ENCODE measurements at places on chromosomes 4 and X.

DNA sequence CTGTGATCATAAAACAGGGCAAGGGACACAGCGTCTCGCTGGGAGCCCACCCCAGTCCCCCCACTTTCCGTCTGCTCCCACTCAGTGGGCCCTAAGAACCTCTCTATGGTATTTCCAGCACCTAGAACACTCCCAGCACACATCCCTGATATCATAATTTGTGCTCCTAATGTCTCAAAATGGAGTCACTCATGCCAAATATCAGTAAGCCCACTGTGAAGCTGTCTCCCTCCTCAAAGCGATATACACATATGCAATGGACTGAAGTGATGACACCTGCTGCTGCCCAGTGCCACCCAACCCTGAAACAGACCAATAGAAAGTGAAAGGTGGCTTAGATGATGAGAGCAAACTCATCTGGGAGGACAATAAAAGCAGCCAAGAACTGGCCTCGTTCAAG, 17.9 kb downstream of the ENPP6 start:
- DNase-seq: no peak

GRCh38 chr4:154292589-154292988, 199.0 kb downstream of the DCHS2 start:
- peak; percentile 1 for DNase-seq

GRCh38 chrX:39605183-39605582, 492.6 kb downstream of the BCOR start:
- no peak for DNase-seq

- no peak for DNase-seq
Observed at GRCh38 chr4:93684571-93684970, 144.0 kb upstream of the ATOH1 start.

GRCh38 chrX:47112316-47112954, 32.1 kb downstream of the NDUFB11 start:
- no peak for DNase-seq

- DNase-seq: no peak
Observed at GRCh38 chrX:137366018-137366633, 199.8 kb upstream of the ZIC3 start.

DNA sequence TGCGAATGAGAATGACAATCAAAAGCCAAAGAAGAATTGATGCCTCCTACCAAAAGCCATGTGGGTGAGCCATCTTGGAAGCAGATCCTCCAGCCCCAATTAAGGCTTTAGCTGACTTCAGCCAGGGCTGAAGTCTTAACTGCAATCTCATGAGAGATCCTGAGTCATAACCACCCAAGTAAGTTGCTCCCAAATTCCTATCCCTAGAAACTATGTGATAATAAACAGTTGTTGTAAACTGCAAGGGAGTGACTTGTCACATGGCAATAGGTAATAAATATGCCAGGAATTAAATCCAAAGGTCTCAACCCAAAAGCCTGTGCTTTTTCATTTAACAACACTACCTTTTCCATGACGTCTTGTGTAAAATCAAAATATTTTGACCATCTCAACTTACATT, 154.2 kb upstream of the TBL1X start:
- DNase-seq: no peak

GRCh38 chr4:172096786-172097185, 283.6 kb downstream of the GALNTL6 start:
- DNase-seq: no peak

- no peak for DNase-seq
Observed at GRCh38 chr4:137531986-137532868, at the start of gene PCDH18. PCDH18 (minus strand) TSS chr4:137532494; CDS start chr4:137532088, 406 bp downstream.

DNA sequence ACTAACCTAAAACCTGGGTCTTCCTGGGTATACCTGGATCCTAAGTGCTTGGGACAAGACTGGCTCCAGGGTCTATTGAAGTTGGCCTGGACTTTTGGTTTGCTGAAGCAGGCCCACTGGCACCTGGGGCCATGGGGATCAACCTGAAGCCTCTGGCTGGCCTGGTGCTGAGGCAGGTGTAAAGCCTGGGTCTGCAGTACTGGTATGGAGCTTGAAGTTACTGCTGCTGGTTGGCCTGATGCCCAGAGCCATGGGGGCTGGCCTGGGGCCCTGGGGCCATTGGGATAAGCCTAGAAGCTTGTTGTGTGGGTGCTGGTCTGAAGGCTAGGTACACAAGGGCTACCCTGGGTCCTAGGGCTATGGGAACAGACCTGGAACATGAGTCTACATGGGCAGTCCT, 743.2 kb upstream of the GRIA3 start:
- DNase-seq: no peak

DNA sequence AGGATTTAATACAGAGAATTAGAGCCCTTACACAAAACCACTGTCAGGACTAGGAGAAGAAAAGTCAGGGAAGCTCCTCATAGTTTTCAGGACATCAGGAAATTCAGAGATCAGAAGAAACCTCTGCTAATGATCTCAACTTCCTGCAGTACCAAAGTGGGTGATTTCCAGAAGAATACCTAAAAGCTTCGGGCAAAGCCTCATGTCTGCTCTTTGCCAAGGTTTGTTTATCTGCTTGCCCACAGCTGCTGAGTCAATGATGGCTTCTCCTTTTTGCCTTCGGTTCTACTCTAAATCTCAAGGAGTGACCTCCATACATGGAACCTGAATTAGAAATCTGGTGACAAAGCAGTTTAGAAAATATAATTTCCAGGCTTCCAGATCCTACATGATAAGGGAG, 68.4 kb downstream of the USP38 start:
- peak; percentile 47 for DNase-seq

DNA sequence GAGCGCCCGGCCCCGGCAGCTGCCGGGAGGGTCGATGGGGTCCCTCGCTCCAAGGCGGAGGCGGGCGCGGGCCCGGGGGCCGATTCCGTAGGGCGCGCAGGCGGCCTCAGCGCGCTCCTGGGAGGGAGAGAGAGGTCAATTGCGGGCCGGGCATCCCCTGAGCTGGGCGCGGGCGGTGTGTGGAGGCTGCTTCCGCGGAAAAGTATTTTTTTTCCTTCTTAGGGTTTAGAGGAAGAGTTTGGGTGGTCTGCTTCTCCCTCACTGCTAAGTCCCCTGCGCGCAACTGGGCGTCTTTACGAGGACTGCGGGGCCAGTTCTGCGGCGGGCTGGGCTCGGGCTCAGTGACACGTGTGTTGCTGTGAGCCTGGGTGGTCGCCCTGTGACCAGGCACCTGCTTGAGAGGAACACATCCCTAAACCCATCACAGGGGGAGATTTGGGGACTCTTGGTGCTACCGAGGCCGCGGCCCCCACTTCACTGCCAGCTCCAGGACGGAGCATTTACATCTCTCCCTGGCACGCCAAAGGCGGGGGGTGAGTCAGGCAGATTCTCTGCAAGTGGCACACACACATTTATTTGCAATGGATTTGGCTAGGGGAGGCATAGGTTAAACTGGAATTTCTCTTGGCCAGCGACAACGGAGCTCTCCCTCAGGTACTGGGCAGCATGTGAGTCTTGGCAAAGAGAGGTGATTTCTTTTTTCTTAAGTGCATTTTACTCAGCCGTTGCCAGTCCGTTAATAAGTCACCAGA, 151.2 kb upstream of the SLC4A4 start:
- peak; percentile 43 for DNase-seq

- DNase-seq: no peak
Observed at GRCh38 chr4:1883583-1883982, 12.4 kb downstream of the NSD2 start.

GRCh38 chrX:17380221-17380620, 5.2 kb downstream of the NHS start:
- DNase-seq: no peak

GRCh38 chr4:112057470-112057869, 87.8 kb upstream of the FAM241A start:
- peak; percentile 77 for DNase-seq

DNA sequence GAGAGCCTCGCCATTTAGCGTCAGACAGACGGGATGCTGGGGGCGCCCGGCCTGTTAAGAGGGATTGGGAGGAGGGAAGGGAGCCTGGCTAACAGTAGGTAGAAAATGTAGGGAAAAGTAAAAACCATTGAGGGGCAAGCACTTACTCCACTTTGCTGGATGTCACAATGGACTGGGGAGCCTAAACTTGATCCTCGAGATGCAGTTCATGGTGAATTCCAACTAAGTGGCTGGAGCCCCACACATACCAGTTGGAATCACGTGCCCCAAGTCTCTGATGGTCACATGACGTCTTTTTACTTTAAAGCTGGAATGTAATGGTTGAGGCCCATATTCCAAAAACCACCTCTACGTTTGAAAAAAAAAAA, 1.5 kb downstream of the PLS3 start:
- DNase-seq: no peak

All from hematopoietic multipotent progenitor cell treated with erythropoietin and hydrocortisone succinate and interleukin-3 and kit ligand, for 4 days (in vitro differentiated cells).